Effector memory CD8-positive, alpha-beta T cell (primary cell): ENCODE measurements at places on chromosomes 12 and 14.

DNA sequence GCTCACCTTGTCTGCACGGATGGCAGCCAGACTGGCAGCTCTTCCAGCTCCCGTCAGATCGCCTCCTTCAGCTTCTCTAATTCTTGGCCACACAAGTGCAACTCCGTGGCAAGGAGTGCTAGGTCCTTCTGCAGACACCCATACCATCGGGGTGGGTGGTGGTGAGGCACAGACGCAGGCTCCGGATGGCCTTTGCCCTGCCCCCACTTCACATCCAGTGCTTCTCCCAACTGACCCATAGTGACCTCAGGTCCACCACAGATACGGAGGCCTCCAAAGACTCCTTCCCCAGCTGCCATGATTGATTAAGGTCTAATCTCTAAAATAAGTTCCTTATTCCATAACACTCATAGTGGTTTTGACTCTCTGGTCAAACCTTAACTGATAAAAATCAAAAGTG lies 19.9 kb upstream of the CD27 start:
- no peak for DNase-seq

DNA sequence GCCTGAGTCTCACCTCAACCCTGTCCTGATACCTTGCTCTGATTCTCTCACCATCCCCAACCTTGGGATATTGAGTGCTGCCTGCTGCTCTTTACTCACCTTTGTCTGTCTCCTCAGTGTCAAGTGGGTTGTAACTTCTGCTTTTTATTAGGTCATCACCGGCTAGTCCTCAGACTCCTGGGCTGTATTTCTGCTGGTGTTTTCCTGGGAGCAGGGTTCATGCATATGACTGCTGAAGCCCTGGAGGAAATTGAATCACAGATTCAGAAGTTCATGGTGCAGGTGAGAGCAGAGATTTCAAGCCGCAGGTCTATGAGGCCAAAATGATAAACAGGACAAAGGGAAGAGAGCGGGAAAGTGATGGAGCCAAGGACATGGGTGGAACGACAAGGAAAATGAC lies 498 bp downstream of the SLC39A2 start:
- no peak for DNase-seq

DNA sequence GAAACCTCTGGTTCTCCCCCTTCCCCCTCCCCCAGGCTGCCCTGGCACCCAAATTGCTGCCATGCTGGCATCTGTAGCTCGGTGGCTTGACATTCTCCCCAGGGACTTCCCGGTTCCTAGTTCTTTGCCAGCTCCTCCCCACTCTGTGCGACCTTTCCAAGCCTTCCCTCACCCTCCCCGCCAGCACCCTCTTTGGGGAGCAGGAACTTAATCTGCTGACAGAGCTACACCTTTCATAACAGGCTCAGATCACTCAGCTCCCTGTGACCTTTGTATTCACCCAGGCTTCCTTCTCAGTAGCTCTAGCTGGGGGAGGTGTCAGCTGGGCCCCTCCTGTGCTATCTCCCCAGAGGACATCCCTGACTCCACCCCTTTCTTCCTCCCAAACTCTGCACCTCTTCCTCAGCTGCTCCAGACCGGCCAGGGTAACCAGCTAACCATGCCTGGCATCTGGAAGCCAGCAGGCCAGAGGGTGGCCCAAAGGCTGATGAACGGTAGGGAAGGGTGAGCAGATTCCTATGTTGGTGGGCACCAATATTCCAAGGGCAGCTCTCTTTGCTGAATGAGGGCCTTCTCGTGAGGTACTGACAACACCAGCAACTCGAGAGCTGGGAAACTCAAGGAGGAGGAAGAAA lies 1.8 kb upstream of the COX14 start:
- no peak for DNase-seq

- no peak for DNase-seq
Observed at GRCh38 chr12:5396541-5396940, 35.4 kb upstream of the NTF3 start.

DNA sequence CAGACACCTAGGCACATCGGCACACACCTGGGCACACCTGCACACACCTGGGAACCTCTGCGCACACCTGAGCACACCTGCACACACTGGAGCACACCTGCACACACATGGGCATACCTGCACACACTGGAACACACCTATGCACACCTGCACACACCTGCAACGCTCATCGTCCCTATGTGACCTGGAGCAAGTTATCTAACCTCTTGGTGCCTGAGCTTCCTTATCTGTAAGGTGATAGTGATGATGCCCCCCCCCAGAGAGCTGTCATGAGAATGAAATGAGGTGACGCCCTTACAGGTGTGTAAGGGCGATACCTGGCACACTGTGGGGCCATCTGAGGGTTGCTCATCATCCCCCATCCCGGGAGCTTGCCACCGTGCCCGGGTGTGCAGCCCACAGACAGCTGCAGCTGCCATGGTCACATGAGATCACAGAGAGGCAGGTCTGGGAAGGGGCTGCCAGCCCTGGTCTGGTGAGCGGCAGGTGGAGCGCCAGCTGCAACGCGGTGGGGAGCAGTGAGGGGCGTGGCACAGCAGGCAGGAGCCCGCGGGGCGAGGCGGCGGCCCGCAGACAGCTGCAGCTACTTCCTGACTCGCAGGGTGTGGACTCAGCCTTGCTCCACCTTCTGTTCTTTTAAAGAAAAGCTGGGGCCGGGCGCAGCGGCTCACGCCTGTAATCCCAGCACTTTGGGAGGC lies 59.9 kb upstream of the FBRSL1 start:
- DNase-seq, result peak; percentile 52

DNA sequence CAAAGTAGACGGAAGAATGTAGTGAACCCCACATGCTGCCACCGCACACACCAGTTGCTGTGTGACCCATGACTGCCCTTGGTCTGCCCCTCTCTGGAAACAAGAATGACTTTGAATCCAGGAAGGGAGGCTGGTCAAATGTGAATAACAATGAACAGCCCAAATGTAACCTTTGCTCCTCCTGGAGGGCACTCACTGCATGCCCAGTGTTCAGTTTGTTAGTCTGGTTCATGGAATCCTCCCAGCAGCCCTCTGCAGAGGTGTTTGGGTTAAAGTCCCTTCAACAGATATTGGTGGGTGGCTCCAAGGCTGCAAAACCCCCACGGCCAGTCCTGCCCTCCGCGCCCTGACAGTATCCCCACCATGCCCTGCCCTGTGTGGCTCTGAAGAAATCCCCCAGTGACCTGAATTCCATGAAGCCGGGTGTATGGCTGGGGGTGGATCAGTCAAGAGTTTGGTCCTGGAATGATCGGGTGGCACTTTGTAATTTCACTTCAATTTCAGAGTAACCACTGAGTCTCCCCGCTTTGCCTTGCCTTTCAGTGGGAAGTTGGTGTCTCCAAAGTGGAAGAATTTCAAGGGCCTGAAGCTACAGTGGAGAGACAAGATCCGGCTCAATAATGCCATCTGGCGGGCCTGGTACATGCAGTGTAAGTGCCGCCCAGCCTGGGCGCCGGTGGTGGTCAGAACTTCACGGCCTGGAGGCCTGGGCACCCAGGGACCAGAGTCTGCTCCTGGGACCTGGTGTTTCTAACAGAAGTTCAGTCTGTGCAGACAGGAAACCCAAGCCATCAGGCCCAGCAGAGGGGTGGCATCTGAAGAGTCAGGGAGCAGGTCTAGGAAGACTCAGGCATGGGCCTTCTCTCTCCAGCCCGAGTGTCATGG lies 47.1 kb downstream of the IL31 start:
- DNase-seq, result no peak

DNA sequence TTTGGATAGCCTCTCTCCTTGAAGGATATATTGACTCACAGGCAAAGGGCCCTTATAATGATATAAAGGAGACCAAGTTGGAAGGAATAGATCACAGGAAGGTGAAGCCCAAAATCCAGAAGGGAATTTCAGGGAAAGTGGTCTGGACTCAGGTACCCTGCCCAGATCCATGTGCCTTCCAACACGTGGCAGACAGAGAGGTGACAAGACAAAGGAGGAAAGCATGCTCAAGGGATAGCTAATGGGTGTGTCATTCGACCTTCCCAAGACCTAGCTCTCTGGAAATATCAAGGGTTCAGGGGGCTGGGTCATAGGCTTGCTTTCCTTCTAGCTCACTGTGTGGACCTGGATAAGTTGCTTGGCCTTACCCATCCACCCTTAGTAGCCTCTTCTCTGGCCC lies 214.3 kb downstream of the ZFP36L1 start:
- DNase-seq, result no peak

DNA sequence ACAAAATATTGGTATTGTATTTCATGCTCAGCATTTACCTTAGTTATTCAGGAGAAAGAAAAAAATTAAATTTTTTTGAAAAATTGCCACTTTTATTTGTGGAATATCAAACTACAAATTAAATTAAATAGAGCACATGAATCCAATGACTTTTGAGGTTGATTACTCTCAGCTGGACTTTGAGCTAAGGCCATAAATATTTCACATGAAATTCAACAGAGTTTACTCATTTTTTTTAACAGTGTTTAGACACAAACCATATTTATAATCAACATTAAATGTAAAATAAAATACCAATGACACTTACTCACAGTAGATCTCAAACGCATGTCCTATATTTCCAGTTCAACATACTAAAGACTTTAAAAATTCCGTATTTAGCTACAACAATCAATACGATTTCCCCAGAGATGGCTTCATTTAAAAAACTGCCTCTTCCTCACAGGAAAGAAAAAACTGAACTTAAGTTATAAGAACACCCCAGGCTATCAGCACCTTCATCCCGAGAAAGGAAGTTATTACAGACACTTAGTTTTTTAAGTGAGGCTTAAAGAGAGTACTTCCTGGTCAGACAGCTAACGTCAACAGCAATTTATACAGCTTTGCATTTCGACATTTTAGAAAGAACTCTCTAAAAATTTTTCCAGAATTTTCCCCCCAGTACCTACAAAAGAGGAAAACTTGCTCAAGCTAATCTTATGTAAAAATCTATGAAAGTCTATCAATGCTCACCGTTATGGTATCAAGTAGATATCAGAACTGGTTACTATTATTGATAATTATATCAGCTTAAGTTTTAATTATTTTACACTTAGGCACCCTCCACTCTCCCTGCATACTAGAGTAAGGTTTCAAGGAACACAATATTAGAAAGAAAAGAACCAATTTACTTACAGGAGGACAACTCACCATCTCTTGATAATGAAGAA lies 13.8 kb downstream of the TAOK3 start:
- DNase-seq, result no peak
